ENCODE measurements at places on chromosomes 12 and 14.

DNA sequence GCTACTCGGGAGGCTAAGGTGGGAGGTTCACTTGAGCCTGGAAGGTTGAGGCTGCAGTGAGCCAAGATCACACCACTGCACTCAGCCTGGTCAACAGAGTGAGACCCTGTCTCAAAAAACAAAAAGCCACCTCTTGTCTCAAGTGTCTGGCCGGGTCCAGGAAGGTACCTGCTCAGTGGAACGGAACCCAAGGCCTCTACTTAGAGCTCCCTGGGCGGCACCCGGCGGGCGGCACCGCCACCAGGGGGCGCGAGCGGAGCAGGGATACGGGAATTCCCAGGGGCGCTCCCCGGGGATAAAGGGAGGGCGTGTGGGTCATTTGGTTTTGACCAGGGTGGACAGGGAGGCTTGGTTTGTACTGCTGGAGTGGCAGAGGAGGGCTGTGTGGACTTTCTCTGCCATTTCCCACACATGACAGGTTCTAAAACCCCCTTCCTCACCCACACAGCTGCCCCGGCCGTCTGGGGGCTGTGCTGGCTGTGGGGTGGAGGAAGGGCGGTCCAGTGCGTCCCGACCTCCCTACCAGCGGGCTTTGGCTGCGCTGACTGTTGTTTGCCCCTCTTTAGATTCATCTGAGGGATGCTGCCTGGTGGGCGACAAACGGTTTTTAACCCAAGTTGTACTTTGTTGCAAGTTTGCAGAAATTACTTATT, 91.4 kb downstream of the SETD3 start:
- no peak for DNase-seq

- no peak for DNase-seq
Observed at GRCh38 chr12:4943938-4944284, 34.2 kb downstream of the KCNA1 start.

GRCh38 chr14:39230416-39231035, 3.2 kb upstream of the MIA2 start:
- no peak for DNase-seq

GRCh38 chr12:583251-583869, 79.9 kb downstream of the NINJ2 start:
- no peak for DNase-seq

DNA sequence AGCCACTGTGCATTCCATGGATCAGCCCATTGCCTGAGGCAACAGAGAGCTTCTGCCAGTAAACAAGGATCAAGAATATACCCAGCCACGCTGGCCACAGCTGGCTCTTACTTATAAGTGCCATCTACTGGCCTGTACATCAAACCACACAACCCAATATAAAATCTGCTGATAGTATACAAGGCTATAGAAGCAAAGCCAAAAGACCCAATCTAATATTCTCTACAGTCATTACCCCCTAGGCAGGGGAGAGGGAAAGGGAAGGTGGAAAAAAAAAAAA, 4.4 kb upstream of the FAM186B start:
- no peak for DNase-seq

DNA sequence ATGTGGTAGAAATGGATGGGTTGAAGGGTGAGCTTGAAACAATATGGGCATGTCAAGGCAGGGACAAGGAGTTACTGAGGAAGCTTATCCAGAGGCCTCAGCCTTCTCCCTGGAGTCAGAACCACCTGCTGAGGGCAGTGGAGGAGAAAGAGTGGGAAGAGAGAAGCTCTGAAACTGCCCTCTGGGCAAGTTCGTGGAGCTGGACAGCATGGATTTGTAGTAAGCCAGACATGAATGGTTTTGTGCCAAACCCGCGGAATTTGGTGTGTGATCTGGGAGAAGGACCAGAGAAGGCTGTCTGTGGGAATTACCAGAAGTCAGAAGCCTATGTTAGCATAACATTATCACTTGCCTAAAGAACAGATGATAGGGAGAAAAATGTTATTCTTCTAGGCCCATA, 164.8 kb downstream of the SLC41A2 start:
- no peak for DNase-seq

DNA sequence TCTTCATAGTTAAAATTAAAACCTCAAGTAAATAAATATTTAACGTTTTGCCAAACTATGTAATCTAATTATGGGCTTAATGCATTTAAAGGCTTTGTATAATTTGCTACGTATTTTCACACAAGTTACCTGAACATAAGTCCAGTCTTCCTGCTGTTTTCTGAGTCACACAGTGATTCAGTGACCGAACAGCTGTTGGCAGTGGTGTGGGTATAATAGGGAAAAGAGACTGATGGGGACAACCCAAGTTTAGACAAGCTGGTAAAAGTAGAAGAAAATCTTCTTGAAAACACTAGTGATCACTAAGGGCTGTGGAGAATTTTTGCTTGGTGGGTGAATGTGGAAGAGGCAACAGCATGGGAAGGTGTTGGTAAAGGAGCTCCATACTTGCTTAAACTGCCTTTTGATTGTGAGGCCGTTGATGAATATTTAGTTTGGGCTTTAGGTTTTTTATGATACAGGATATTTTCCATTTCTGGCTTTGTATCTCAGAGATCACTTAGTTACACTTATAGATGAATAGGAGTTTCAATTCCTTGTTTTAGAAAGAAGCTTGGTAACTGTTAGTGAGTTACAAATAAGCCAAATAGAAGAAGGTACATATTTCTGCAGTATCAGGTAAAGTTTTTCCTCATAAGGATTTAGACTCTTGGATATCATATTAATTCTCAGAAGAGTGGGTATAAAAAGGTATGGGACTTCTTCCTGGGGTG, 23.9 kb downstream of the LRRK2 start:
- no peak for DNase-seq

DNA sequence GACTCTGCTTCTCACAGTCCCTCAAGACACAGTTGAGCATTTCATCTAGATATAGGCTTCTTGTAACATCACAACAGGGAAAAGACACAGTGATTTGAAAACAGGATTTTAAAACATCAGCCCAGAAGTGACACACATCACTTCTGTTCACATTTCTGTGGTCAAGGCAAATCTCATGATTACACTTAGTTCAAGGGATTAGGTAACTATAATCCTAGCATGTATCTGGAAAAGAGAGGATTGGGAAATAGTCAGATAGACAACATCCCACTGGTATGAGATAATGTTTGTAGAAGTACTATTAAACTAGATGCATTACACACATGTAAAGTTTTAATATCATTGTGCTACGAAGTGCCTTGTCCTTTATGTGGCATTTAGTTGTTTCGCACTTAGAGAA, 252.6 kb upstream of the PRKD1 start:
- no peak for DNase-seq

- peak; percentile 42 for DNase-seq
Observed at GRCh38 chr14:34331728-34332623, 130.1 kb downstream of the SPTSSA start.

GRCh38 chr14:61188196-61188595, 92.9 kb downstream of the TMEM30B start:
- DNase-seq, result no peak

DNA sequence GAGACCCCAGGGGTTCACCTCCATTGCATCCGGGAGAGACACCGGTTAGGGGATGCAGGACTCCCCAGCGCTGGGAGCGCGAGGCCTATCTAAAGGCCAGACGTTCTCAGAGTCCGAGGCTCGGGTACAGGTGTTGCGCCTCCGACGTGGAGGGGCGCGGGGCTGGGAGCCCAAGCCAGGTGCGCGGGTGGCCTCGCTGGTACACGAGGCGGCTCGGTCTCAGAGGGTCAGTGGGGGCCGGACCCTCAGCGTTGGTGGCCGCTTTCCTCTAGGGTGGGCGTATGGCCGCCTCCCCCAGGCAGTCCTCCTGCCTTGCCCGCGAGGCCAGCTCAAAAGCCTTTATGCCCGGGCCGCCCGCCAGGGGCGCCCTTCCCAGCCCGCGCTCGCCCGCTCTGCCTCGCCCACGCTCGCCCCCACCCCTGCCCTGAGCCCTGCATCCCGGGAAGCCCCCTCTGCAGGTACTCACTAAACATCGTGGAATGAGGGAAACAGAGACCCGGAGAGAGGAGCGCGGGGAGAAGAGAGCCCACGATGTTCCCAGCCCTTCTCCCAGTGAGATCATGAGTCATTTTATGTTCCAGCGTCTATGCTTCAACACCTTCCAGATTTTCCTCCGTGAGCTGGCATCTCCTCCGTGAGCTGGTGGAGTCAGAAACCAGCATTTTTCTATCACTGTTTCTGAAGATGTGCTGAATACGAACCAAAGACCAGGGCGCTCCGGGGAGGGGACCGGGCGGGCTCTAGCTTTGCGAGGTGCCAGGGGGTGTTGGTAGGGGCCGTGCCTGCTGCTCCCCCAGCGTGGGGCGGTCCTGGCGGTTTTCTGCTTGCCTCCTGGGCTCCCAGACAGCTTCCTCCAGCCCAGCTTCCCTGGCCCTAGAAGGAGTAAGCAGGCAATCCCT, 73.8 kb downstream of the DIO3 start:
- no peak for DNase-seq

GRCh38 chr14:104908303-104908702, 16.4 kb upstream of the PLD4 start:
- DNase-seq, result no peak

- DNase-seq, result no peak
Observed at GRCh38 chr14:90576981-90577660, 180.3 kb downstream of the CALM1 start.

GRCh38 chr12:19261773-19262172, 132.2 kb downstream of the PLEKHA5 start:
- no peak for DNase-seq

DNA sequence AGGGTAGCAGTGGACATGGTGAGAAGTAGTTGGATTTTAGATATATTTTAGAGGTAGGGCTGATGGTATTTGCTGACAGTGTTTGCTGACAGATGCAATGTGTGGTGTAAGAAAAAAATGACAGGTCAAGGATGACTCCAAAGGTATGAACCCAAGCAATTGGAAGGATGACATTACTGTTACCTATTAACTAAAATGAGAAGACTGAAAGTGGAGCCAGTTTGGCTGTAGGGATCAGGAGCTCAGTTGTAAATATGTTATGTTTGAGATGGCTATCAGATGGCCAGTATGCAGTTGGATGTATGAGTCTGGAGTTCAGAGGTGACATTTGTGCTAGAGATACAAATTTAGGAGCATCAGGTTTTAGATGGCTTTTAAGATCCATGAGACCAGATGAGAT, 17.4 kb upstream of the SERPINA6 start:
- DNase-seq, result no peak

- DNase-seq, result no peak
Observed at GRCh38 chr12:132356691-132357622, 27.6 kb upstream of the GALNT9 start.

GRCh38 chr14:67554341-67554740, 21.3 kb downstream of the PLEKHH1 start:
- DNase-seq, result no peak

DNA sequence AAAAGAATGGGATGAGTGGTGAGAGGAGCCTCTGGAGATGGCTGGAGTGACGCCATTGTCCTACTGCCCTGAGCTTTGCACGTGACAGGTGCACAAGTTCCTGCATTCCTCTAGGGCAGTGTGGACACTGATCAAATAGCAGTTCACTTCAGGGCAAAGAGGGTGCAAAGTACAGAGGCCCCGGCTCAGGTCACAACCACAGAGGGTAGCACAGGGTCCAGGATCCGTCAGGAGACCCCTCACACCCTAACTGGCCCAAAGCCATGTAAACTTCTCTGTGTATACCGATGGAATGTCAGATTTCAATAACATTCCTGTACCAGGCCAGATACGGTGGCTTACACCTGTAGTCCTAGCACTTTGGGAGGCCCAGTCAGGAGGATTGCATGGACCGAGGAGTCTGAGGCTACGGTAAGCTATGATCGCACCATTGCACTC, 10.4 kb upstream of the FBLN5 start:
- no peak for DNase-seq

- DNase-seq, result no peak
Observed at GRCh38 chr12:72547573-72547972, 275.4 kb downstream of the TRHDE start.

GRCh38 chr12:49344486-49345050, 2.1 kb upstream of the DNAJC22 start:
- no peak for DNase-seq

DNA sequence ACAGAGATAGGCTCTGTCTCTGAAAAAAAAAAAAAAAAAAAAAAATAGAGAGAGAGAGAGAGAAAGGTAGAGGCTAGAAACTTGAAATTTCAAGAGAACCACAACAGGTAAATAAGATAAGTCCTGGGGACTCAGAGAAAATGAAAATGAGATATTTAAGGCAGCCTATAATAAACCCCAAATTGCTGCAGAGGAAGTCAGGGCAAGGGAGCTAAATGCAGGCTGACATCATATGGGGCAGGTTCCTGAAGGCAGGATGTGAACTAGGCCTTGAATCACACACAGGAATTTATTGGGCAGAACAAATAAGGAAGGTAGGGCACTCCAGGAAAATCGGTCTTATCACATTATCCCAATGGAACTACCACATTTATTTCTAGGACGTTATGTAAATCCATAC, 54.9 kb upstream of the NUDT4 start:
- DNase-seq, result no peak

GRCh38 chr14:103994535-103995184, 52.3 kb upstream of the RD3L start:
- no peak for DNase-seq

GRCh38 chr12:82787016-82787415, 100.3 kb downstream of the TMTC2 start:
- DNase-seq, result no peak

DNA sequence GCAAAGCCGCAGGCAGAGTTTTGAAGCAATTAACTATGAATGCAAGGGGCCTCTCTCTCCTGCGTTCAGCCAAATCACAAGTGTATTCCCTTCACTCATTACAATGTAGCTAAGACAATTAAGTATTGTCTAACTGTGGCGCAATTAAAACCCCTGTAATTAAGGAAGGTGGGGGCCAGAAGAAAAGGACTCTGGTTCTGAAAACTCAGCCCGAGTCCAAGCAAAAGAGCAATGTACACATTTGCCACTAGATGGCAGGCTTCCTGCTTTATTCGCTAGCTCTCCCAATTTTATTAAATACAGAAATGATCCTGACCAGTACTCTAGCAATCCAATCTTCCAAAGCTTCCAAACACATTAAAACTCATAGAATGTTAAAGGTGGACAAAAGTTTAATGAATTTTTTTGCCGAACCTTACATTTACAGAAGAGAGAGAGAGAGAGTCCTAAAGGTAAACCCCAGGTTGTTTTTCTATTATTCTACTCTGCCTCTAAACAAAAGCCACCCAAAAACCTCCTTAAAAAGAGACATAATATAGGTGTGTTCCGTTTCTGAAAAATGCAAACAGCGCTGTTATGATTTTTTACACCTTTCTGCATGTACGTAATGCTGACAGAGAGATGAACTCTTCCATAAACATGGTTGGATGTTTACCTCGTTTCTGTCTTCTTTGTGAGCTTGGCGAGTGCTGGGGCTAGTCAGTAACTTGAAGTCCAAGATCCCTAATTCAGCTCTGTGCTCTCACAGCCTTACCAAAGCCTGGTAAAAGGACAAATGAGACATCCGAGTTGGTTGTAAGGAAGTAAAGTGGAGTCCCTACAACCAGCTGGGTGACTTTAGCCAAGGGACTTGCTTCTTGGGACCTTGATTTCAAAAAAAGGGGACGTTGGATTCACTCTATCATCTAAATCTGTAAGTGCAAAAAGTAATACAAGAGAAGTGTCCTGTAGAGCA, 50.9 kb upstream of the VASH1 start:
- DNase-seq, result no peak

Measured in T-cell (primary cell).